Foreskin keratinocyte (primary cell): ENCODE measurements at places on chromosomes 12 and 14.

GRCh38 chr14:72699852-72700257 is 194.0 kb downstream of the DPF3 start:
- DNase-seq, result peak; percentile 25

GRCh38 chr12:85280165-85280983 is at the start of gene ALX1:
Gene ALX1, plus strand, starts transcription at chr12:85280220. Its CDS starts 42 bp downstream, at chr12:85280262.
- no peak for DNase-seq

GRCh38 chr12:84033162-84033561 is 879.4 kb downstream of the SLC6A15 start:
- no peak for DNase-seq

- peak; percentile 81 for DNase-seq
Observed at GRCh38 chr12:105272814-105273416, 36.9 kb upstream of the APPL2 start.

DNA sequence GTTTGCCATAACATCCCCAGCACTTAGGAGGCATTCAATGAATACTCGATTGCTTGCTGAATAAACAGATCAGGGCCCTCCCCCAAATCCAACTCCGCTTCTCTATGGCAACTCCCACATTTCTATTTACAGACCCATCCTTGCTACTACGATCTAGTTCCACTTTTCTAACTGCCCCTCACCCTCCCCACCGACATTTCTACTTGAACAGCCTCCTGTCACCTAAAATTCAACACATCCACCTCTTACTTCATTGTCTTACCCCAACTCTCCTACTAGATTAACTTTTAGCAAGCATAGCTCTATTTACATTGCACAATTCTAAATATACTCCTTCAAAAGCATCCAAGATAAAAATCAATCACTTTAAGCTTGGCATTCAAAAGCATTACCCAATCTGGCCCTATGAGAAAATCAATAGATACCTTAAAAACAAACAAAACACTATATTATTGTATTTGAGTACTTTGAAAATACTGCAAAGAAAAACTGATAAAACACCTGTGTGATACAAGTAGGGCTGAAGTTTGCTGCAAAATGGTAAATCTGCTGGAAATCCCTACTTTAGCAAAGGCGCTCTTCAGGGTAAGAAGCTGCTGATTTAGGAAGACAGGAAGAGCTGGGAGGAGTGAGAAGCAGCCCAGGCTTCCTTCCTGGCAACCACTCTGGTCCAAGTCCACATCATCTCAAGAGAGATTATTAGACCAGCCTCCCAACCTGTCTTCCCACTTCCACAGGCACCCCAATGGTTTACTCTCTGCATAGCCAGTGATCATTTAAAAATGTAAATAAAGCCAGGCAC is 96.4 kb downstream of the HECTD4 start:
- DNase-seq, result no peak

GRCh38 chr14:35347323-35348043 is 55.3 kb downstream of the PSMA6 start:
- DNase-seq, result no peak

DNA sequence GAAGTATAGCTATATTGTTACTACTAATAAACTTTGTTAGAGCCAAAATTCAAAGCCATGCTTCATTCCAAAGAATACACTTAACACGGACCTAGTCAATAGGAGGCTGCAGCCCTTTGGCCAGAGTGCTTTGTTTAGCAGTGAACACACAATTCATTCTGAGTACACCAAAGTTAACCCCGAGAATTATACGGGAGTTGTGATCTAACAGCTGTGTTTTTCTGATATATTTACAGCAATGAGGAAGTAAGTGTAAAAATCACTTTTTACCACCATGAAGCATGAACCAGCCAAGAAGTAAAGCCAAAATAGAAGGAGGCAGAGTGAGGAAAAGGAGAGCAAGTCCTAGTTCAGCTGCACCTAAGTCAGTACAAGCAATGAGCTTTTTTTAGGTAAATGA is 156.8 kb upstream of the PDE3A start:
- DNase-seq, result no peak

DNA sequence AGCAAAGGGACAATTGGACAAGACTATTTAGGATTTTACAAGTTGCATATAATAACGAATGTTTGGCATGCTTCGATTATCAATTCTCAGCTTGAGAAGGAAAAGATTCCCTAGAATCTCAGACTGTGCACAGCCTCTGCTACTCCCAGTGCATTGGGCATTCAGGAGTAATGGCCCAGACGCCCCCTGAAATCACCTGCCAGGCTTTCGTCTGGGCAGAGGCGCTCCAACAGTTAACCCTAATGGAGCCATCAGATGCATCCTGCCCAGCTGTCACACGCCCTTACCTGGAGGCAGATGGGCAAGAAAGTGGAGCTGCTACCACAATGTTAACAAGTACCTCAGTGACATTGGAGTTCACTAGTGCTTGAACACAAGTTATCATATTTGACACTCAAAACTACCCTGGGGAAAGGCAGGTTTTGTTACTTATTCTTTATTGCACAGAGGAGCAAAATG is 927 bp upstream of the LRP6 start:
- DNase-seq, result no peak

GRCh38 chr14:69460093-69460701 is 24.3 kb upstream of the PLEKHD1 start:
- DNase-seq, result peak; percentile 79

- peak; percentile 29 for DNase-seq
Observed at GRCh38 chr12:87953256-87953860, 75.8 kb downstream of the C12orf50 start.
